ENCODE measurements at places on chromosomes 7 and 10.
A peak's percentile ranks its signal among the peaks of the same experiment; 100 is the strongest.

GRCh38 chr7:5477723-5478531 lies 54.3 kb upstream of the TNRC18 start:
- no peak for DNase-seq

- no peak for DNase-seq
Measured at GRCh38 chr10:100878291-100878910, 34.4 kb upstream of the SLF2 start.

- DNase-seq, result no peak
Measured at GRCh38 chr7:100827330-100828226, at the start of gene EPHB4. Gene EPHB4 (minus strand): TSS chr7:100827523. CDS start chr7:100827030, 493 bp downstream.

GRCh38 chr7:5082806-5083205 lies 37.1 kb downstream of the RBAK start:
- no peak for DNase-seq

DNA sequence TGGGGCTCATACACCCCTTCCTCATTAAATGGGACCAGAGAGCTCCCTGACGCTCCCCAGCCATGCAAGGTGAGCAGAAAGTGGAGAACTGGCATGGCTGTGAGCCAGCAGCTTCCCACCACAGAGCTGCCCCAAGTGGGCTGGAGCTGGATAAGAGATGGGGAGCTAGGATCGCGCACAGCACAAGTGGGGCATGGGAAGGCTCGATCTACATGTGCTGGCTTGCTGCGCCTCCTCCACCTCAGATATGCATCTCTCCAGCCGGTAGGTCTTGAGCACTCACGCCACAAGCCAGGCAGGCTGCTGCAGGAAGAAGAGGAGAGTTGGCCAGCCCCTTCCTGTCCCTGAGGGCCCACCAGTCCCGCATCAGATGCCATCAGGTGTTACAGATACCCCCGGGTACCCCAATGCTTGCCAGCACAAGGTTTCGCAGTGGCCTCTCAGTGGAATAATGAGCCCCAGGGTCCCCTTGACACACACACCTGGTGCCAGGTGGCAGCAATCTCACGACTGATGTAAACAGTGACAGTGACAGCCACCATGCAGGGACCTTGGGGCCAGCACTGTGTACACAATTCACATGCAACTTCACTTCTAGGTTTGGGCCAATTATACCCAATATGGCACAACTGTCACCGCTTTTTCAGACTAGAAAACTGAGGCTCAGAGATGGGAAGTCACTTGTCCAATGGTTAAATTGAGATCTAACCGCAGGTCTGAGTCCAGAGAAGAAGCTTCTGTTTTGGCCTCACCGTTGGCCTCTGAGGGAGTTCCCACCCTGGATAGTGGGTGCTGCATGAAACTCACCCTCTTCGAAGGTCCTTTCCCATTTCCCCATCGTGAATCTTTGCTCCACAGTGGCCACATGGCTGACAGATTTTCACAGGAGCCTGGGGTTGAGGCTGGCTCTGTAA lies 79.3 kb downstream of the OAT start:
- DNase-seq, result peak; percentile 49

- no peak for DNase-seq
Measured at GRCh38 chr10:58384544-58384998, 639 bp upstream of the TFAM start.

DNA sequence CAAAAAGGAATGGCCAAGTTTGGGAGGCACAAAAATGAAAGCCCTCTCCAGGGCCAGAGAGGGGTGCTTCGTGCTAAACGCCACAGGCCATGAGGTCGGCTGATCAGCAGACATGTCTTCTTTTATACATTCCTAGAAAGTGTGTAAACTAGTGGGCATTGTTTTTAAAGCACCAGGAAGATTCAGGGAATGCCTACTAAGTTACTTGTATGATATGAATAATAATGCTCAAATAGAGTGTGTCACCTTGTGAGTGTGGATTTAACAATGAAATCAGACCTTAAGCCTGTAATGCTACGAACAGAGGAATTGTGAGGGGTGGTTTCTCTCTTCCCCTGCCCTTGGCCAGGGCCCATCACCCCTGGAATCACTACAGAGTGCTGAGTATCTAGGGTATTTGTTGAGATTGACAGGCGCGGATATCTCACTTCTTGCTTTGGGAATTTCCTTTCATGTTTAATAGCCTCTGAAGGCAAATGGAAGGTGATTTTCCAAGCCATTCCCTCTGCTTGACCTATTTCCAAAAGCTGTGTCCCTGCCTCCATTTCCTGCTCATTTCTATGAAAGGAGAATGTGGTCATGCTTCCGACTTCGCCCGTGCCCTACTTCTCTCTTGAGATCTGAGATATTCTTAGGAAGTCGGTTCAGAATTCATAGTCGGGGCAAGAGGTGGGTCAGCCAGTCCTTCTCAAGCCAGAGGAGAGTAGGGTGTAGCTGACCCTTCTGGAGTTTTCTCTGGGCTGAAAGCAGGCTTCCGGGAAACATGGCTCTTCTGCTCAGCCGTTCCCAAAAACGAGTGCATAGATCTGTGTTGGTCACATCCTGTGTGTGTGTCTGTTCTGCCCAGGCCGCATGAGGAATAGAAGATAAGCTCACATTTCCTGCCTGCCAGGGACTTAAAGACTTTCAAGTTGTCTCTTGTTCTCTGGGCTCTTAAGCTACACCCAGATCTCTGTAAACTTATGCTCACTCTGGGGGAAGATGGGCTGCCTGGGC lies 167.8 kb upstream of the ITGB1 start:
- DNase-seq, result no peak

- DNase-seq, result no peak
Measured at GRCh38 chr10:129586898-129587443, 119.9 kb downstream of the MGMT start.

DNA sequence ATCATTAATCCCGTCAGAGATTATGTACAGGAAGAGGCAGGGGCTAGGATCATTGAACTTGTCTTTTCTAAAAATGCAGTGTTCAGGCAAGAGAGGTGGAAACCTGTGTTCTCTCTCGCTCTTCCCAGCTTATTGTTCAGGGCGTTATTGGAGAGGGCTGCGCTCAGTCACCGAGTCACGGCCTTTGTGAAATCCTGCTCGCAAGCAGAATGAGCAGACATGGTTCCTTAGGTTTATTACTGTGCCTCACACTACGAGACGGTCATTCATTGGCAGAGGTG lies 631 bp upstream of the PRKRIP1 start:
- no peak for DNase-seq

DNA sequence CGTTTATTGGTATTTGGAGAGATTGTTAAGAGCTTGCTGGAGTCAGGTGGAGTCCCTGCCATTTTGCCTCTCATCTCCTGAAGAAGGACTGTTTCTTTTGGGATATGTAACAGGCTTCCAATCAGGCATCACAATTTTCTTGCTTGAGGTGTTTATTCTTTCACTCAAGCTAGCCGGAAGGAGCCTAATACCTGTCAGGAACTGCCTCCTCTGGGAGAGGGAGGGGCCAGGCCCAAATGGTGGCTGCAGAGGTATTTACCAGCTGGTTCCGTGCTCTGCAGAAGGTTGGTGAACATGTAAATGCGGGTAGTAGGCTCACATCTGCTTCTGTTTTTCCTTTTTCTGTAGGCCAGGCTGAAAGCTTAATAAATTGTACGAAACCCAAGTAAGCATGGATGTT lies 114.0 kb downstream of the TCF7L2 start:
- no peak for DNase-seq

DNA sequence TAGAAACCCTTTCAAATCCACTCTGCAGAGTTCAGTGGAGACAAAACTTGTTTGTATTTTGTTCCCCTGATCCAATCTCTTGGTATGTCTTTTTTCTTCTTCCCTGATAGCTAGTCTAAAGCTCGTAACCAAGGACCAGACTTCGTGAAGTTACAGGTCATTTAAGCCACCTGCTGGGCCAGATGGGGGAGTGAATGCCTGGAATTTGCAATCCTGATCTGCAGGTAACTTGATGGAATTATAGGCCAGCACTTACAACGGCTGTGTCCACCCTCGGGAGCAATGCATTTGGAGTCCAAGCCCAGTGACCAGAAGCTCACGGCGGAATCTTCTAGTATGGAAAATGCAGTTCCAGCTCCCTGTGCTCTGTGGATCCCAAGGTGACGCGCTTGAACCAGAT lies 566.9 kb downstream of the TCERG1L start:
- peak; percentile 22 for DNase-seq

GRCh38 chr7:139718141-139718540 lies 59.7 kb downstream of the HIPK2 start:
- DNase-seq, result peak; percentile 12

DNA sequence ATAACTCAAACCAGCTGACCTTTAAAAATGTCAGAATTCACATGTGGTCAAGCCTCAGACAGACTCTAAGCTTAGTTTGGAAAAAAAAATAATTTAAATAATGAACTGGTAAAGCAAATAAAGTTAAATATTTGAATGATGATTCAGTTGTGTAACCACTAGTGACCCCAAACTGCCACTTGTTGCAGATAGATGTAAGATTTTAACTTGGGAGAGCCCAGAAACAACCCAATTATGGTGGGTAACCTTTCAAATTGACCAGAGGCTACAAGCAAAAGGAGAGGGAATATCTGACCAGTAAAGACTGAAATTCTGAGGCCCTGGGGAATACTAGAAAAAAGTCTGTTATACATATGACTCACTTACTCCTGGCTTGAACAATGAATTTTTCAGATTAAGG lies 268.1 kb downstream of the HPSE2 start:
- DNase-seq, result no peak

DNA sequence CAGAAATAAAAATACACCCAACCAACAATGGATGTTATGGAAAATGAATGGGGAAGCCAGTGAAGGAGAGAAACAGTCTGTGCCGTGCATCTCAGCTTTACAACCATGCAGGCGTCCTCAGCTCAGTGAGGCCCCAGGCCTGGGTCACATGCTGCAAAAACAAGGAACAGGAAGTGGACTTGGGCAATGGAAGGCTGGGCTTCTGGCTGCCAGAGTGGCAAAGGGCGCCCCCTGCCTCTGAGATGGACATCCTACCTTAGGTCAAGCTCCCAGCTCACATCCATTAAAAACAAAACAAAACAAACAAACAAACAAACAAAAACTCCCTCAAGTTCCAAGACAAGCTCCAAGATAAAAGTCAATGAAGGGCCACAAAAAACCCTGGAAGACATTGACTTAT lies 54.7 kb upstream of the AFAP1L2 start:
- no peak for DNase-seq

- no peak for DNase-seq
Measured at GRCh38 chr10:70109064-70109729, 23.4 kb downstream of the AIFM2 start.

- no peak for DNase-seq
Measured at GRCh38 chr10:116093031-116093430, 180.0 kb downstream of the GFRA1 start.
